ENCODE measurements at places on chromosomes 11 and 22.

DNA sequence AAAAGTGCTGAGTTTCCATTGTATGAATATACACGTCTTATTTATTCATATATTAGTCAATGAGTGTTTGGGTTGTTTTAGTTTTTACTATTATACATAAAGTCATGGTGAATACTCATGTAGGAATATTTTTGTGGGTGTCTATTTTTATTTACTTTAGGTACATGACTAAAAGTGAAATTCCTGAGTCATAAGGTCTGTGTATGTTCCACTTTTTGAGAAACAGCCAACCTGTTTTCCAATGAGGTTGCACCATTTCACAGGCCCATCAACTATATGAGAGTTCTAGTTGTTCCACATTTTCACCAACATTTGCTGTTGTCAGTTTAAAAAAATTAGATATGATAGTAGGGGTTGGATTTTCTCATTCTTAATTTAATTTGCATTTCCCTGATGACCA is 6.6 kb upstream of the OR6X1 start:
- DNase-seq: no peak

- DNase-seq: no peak
Measured at GRCh38 chr11:65525546-65526480, 930 bp downstream of the SCYL1 start.

- no peak for DNase-seq
Measured at GRCh38 chr22:20542055-20542454, 34.6 kb downstream of the MED15 start.

GRCh38 chr11:6351782-6352382 is 31.6 kb upstream of the CAVIN3 start:
- peak; percentile 36 for DNase-seq

DNA sequence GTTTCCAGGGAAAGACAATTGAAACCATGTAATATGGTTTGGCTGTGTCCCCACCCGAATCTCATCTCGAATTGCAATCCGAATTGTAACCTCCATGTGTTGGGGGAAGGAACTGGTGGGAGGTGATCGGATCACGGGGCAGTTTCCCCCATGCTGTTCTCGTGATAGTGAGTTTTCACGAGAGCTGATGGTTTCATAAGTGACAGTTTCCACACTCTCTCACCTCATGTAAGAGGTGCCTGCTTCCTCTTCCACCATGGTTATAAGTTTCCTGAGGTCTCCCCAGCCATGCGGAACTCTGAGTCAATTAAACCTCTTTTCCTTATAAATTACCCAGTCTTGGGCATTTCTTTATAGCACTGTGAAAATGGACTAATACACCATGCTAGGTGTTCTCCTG is 148.3 kb upstream of the CADM1 start:
- no peak for DNase-seq

- no peak for DNase-seq
Measured at GRCh38 chr11:105189581-105189980, 50.0 kb upstream of the CARD18 start.

DNA sequence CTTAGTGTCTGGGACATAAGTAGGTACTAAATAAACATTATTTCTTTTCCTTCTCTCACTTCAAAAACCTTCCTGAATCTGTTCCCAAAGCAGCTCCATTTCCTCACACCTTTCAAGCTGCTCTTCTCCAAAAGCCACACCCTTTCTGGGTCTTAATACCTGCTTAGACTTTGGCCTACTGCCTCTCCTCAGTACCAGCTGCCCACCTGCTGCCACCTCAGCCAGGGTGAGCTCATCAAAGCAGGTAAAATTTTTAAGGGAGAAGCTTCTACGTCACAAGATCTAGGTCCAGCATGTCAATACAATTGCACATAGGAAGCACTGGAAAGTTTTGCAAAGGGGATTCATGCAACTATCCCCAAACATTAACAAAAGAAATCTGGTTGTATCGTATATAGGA is 108.4 kb downstream of the RPL27A start:
- DNase-seq: no peak

- DNase-seq: no peak
Measured at GRCh38 chr22:46213052-46213451, 37.0 kb downstream of the CDPF1 start.

DNA sequence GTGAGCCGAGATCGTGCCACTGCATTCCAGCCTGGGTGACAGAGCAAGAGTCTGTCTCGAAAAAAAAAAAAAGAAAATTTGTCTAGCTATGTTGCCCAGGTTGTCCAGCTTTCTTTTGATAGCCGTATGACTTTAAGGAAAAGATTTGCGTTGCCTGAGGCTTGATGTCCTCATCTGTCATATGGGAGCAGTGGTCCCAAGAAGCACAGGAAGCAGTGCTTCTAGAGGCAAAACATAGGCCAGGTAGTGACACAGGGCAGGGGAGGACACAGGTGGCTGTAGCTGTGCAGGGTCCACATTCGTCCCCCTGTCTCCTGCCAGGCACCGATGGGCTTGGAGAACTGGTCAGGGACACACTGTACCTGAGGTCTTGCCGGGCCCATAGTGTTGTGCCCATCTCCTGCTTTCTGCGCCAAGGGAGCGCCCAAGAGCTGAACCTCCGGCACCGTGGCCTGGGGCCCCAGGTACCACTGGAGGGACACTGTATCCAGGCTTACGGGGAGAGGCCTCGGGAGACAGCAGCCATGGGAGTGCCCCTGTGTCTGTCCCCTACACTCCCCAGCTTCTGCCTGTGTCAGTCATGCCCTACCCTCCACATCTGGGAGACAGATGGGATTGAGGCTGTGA is 1.4 kb downstream of the LRRC74B start:
- DNase-seq: no peak

DNA sequence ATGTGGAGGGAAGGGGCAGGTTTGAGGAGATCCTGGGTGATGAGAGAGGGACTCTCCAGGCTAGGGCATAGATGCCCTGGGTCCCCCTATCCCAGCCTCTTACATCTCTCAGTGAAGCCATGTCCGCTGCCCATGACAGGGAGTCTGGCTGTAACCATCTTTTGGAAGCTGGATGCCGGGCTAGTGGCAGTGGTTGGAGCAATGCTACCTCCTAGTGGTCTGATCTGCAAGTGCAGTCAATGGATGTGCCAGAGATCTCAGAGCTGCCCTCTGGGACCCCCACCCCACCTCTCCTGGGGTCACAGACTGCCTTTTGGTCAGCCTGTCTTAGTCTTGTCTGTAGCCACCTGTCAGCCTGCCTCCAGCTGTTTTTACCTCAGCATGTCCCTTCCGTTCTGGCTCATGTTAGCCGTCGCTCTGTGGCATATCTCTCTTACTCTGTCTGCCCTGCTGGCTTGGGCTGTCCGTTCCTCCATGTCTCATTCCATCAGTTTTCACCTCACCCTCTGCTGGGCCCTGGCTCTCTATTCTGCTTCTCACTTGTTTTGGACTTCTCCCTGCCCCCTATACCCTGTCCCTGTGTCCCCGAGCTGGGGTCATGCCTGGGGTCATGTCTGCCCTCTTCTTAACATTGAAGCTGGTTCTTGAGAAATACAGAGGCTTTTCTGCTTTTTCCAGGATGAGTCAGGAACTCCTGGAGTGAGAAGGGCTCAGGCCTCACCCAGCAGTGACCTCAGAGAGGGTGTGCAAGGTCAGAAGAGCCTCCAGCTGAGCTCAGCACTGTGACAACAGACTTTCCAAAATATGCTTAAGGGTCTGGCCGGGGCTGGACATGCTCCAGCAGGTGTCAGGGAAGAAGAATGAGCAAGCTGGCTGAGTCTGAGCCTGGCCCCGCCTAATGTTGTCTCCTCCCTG is 52.0 kb upstream of the THY1 start:
- DNase-seq: peak; percentile 62

- DNase-seq: no peak
Measured at GRCh38 chr22:26106412-26106811, 62.9 kb upstream of the SEZ6L start.

DNA sequence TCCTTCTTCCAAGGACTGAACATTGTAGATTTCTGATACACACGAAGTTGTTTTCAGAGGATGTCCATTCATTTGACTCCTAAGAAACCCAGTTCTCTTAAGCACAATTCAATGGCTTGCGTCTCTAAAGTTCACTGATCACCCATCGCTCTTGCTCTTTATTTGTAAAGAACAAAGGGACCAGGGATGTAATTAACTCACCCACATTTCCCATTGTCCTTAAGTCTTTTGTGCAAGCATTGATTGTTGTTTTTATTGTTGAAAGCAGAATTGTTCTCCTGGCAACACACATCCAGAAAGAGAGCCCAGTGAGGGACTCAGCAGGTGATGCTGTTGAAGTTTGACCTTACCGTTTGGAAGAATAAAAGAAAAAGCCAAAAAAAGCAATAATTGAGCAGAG is 59.2 kb downstream of the SPON1 start:
- DNase-seq: no peak
